Fibroblast of skin of left quadriceps (primary cell): ENCODE measurements at places on chromosomes 5 and 9.

GRCh38 chr5:3836528-3836927 lies 240.9 kb downstream of the IRX1 start:
- no peak for DNase-seq

DNA sequence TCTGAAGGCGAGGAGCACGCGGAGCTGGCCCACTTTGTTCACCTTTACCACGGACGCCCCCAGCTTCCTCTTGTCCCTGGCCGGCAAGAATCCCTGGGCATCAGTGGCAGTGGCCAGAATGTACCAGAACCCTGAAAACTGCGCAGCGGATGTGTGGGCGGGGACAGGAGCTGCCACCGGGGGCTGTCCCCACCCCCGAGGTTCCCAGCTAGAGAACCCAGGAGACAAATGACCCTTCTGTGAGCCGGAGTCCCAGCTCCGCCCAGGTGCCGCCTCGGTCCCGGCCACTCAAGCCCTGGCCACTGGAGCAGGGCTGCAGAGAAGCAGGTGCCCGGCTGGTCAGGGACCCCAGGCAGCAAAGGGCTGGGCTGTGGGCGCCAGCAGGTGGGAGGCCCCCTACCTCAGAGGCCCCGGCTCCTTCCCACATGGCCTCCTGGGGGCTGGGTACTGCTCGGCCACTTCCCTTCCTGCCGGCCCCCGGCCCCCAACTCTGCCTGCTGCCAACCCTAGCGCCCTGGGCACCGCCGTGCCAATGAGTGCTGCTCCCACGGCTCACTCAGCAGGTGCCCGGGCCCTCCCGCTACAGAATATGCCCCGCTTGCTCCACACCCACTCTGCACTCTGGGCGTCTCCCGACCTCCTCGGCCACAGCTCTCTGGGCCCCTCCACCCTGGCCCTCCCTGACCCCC lies 713 bp downstream of the LCN10 start:
- no peak for DNase-seq

DNA sequence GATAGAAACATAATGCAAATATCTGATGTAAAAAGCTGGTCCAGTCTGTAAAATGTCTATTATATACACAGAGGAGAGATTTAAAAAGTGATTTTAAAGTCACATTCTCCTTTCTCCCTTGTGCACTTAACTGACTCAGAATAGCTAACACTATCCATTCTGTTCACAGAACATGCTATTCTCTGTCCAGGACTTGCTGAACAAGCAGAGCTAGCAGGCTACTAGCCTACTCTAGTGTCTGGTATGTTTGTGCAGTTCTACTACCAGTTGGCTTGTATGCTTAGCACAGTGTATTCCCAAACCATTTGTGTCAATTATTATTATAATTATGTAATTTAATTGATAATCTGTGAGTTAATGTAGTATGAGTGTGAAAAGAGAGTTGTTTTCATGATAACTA lies 161.7 kb upstream of the NUDT12 start:
- DNase-seq, result no peak

- DNase-seq, result no peak
Observed at GRCh38 chr9:112861155-112861554, 29.5 kb downstream of the SLC46A2 start.

- DNase-seq, result no peak
Observed at GRCh38 chr5:108167174-108167573, 214.7 kb downstream of the FBXL17 start.
